ENCODE measurements at places on chromosomes 2 and 18.

DNA sequence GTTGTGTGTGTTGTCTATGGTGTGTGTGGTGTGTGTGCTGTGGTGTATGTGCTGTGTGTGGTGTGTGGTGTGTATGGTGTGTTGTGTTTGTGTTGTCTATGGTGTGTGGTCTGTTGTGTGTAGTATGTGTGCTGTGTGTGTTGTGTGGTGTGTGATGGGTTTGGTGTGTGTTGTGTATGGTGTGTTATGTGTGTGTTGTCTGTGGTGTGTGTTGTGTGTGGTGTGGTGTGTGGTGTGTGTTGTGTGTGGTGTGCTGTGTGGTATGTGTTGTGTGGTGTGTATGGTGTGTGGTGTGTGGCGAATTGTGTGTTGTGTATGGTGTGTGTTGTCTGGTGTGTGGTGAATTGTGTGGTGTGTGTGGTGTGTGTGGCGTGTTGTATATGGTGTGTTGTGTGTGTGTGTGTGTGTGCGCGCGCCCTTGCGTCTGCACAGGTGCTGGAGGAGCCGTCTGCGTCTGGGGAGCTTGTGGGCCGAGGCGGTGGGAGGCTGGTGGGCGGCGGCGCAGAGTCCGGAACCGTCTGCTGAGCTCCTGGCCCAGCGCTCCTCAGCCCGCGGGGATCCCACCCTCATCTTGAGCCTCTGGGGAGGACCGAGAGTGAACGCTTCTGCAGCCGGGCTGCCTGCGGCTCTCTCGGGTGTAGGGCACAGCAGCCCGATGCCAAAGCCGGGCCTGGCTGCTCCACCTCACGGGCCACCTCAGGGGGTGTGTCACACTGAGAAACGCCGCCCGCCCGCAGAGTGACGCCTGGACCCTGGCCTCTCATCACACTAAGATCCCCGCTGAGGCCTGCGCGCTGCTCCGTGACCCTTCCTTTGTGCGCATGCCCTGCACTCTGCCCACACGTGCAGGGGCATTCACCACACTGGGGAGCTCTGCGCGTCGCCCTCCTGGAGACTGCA is 8.8 kb upstream of the ADI1 start:
- DNase-seq = no peak

DNA sequence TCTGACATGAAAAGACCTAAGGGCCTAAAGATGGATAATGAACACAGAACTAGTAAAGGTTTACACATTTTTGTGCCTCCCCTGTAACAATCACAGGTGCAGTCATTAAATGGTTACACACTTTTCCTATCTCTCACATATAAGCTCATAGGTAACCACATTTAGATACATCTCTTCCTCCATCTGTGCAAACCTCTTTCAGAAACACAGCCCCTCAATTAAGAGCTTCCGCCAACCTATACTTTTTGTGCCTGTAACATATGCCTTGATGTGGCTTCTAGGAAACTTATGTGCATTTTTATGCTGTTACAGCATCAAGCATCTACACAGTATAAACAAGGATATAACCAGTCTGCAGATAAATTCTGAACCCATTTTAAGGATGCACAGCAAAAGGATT is 643.3 kb downstream of the BCL11A start:
- no peak for DNase-seq

- DNase-seq = no peak
These were observed 49.2 kb upstream of the TCF4 start for GRCh38 chr18:55637204-55637603.

DNA sequence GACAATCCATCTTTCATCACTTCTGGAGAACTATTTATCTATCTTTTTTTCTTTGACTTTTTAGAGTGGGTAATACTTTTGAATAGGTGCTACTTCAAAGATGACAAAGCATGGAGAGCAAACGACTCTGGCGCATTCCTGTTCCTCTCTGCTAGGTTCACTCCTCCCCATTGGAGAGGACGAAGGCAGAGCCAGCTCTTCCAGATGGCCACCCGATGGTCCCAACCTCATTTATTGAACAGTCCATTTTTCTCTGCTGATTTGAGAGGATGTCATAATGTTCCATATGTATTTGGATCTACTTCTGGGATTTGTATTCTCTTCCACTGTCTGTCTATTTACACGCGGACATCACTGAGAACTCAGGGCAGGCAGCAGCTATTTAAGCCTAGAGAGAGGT is 284.3 kb upstream of the CXCR4 start:
- DNase-seq = no peak

DNA sequence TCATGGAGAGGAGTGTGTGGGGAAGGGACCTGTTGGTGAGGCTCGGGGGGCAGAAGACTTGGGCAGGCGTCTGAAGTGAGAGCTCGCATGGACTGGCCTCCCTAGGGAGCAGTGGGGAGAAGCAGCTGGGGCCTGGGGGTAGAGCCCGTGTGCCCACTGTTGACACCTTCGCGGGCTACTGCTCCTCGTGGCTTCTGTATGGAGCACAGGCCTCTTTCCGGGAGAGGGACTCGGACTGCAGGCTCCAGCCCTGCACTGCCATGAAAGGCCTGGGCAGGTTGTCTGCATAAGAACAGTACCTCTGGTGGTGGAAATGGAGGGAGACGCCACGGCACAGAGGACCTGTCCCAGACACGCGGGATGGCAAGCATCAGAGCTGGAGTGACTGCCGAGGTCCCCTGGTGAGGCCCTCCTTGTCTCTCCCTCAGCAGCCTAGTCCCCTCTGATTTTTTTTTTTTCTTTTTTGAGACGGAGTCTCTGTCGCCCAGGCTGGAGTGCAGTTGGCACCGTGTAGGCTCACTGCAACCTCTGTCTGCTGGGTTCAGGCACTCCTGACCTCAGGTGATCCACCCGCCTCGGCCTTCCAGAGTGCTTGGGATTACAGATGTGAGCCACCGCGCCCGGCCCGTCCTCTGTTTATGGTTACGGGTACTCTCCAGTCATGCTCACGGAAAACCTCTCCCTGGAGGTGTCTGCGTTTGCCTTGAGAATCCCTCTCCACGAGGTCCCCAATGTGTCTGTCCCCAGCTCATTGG is 44.7 kb upstream of the PTMA start:
- no peak for DNase-seq

DNA sequence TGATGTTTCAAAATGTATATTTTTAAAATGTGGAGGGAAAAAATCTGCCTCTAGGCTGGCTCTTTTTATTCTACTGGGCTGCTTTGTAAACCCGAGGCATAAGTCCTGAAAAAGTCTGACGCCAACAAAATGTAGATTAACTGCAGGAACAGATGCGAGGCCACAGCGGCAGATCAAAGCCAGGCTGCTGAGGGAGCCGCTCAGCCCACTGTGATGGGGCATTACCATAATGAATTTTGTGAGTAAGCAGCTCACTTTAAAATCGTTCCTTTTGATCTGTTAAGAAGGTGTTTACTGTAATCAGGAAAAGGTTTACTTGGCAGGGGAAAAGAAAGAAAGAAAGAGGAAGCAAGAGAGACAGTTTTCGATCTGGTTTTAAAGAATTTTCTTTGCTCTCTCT is 269.0 kb downstream of the ICOS start:
- DNase-seq = no peak

DNA sequence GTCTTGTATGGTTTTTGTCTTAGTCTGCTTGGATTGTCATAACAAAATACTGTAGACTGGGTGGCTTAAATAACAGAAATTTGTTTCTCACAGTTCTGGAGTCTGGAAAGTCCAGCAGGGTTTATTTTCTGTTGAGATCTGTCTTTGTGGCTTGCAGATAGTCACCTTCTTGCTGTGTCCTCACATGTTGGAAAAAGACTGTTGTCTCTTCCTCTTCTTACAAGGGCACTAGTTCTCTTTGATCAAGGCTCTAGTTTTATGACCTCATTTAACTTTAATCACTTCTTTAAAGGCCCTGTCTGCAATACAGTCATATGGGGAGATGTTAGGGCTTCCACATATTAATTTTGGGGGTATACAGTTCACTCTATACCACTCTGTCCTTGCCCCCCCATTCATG is 56.5 kb downstream of the NBEAL1 start:
- no peak for DNase-seq

DNA sequence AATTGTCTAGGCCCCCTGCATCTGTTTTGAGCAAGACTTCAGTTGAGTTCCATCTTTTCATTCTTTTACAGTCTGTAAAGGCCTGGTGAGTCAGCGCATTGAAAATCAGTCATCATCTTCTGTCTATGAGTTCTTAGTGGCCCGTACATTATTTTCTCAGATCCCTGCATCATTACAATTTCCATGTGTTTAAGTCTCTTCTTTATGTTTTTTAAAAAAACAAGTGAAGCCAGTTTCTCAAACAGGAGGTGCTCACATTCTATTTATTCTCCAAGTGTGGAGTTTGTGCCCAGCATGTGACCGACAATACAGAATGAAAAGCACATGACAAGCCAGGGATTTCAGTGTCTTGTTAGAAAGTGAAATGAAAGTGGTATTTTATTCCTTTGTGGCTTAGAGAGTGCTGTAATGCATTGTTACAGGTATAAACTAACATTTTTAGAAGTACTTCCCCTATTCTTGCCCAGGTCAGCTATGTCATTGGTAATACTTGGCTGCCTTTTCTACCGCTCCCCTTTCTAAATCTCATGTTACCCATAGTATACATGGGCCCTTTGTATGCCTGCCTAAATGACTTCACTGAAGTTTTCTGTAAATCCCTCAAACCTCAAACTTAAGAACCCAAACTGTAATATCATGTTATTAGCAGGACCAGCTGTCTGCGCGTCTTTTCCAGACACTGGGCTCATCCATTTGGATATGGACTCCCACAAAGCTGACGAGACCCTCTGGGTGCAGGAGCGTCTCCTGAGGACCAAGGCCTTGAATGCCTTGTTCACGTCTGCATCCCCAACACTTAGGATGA is 67.6 kb downstream of the FEZ2 start:
- DNase-seq = no peak

DNA sequence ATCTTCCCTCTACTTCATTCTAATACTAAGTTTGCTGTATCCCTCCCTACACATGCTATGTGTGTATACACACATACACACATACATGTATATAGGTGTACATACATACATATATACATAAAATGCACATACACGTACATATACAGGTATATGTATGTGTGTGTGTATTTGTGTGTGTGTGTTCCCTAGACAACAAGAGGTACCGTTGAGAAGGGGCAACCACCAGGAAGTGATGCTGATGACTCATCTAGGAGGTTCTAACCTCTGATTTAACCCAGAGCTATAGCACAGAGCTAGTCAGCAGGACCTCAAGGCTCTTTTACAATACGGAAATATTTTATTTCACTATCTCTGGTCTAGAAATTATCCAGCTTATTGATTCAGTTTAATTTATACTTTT is 139.2 kb downstream of the LAMA3 start:
- DNase-seq = no peak

- no peak for DNase-seq
These were observed 178.9 kb upstream of the SERPINE2 start for GRCh38 chr2:224217962-224218347.

GRCh38 chr2:14072338-14072737 is 560.2 kb upstream of the LRATD1 start:
- no peak for DNase-seq

- DNase-seq = no peak
These were observed 76.8 kb downstream of the MAPRE2 start for GRCh38 chr18:35117951-35118411.

DNA sequence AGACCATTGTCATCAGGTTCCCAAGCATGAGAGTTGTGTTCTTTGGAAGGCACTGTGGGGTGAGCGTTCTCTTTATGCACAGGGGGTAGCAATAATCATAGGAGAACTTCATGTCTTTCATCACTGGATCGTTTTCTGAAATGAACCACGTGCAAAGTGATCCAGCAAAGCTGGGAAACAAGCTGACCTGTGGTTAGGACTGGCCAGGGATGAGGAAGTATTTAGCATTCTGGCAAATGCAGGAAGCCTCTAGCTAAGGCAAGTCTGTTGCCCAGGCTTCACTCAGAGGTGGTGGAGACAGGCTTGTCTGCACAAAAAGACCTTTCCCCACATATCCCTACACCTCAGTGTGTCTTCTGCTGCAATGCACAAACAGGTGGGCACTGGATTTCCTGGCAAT is 58.6 kb downstream of the MMADHC start:
- no peak for DNase-seq

GRCh38 chr2:25561136-25561850 is 112.1 kb downstream of the DTNB start:
- DNase-seq = no peak

GRCh38 chr2:181421131-181421458 is 36.1 kb upstream of the ITGA4 start:
- no peak for DNase-seq

DNA sequence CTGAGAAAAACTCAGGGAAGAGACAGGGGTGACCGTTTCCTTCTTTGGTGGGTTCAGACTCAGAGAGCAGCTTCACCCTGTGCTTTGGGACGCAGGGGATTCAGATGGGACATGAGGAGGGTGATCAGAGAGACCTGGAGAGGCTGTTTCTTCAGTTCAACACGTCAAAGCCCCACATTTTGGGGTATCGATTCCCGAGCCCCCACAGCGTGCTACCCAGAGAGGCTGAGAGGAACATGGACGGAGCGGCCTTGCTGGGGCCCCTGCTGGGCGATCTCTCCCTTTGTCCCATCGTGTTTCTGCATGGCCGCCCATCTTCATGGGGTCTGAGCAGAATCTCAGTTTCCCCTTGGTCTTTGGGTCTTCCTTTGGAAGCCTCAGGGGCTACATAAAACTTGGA is 38.2 kb upstream of the PXDN start:
- no peak for DNase-seq

DNA sequence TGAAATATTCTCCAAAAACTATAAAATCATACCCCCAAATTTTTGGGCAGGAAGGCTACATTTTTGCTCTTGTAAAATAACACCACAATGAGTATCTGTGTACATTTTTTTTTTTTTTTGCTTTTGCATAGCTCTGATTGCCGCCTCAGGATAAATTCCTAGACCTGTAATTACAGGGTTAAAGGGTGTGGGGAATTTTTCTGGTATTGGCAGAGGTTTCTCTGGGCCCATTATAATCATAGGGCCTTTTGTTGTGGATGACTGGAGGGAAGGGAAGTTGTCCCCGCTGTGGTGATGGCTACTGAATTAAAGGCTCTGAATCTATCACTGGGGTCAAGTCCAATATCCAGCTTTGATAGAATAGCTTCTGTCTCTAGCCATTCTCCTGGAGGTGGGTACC is 26.6 kb downstream of the CCDC195 start:
- DNase-seq = no peak

- DNase-seq = no peak
These were observed 473.9 kb downstream of the BCL11A start for GRCh38 chr2:60079562-60079961.

DNA sequence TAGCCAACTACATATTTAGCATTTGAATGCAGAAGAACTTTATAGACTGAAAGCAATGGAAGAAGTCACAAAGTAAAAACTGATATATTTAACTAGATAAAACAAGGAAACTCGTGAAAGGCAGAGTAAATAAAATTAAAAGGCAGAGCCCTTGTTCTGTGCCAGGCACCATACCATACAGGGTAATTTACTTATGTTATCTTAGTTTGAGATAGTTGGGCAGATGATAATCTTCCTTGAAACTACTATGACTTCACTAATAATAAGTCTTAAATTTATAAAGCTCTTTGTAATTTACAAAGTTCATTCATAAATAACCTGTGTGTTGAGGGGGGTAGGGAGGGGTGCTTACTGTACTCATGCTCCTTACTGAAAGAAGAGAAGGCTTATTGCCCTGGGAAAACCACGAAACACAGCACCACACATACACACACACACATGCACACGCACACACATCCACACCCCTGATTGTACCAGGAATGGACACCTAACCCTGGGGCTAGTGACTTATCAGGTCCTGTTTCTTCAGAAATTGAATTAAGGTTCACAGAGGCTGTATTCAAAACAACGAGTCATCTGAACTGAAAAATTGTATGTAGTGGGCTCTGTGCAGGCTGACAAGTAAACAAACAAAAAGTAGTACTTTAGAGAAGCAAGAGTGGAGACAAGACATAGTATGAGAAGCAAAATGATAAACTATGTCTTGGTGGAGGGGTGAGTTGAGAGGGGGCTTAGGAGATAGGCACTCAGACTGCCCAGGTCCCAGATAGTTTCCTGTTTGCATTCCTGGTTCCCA is 38.1 kb downstream of the AGFG1 start:
- no peak for DNase-seq

All from HS-27A (cell line).